ENCODE measurements at places on chromosomes 3 and 15. TPM values are rescaled to one million over a fixed set of nuclear protein-coding genes. Genes with fewer than 3 reads are reported as not detected.

- DNase-seq = no peak
These were observed 28.8 kb downstream of the ARRDC4 start for GRCh38 chr15:97989299-97989698.

DNA sequence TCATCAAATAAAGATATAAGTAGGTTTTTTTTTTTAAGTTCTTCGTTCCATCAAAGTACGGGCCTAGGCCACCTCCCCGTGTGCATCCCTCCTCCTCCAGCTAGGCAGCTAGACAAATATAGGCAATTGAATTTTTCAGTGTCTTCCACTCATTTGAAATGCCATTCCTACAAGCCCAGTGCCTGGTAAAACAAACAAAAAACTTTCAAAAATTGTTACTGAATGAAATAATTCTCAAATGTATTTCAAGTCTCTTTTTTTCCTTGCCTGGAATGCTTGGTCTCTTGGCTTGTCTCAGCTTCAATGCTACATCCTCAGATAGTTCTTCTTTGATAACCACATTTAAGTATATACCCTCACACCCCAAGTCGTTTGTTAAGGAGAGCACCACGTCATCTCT lies 3.8 kb downstream of the EIF2AK4 start:
- DNase-seq = no peak

DNA sequence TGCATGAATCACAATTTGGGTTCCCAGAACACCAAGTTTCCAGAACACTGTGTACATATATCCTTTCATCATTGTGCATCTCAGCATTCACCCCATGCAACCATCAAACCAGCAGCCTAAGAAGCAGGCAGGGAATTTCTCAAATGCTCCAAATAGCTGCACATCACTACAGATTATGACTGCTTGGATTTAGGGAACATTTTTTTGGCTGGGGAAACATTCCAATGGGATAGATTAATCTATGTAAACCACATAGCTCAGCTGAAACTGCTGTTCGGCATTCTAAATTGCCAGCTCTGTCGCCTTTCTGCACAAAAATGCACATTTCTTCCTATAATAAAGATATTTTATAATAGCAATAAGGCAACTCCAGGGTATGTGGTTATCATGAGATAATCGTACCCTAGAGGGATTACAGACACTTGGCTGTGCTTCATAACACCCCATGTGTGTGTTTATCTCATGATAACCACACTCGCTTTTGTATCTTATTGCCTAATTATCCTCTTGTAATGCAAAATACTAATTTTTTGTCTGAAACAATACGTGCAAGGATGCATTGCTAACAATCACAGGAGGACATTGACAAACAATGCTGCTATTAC lies 483.7 kb upstream of the DPH6 start:
- no peak for DNase-seq

DNA sequence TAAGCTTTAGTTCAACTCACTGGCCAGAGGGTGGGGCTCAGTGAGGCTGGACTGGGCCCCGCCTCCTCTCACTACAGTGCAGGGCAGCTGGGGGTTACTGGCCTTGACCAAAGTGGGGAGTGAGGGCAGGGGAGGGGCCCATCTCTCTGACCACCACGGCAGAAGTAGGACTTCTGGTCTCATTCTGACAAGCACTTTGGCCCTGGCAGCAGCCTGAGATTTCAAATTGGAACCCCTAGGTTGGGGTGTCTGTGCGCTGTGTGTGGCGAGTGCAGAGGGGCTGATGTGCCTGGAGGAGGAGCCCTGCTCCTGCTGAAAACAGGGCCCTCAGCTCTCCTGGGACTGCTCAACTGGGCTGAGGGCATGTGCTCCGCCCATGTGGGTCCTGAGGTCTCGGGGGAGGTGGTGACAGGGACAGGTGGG lies 60.3 kb upstream of the RPL32 start:
- DNase-seq = no peak

GRCh38 chr3:157551961-157552360 lies 48.7 kb upstream of the VEPH1 start:
- no peak for DNase-seq

DNA sequence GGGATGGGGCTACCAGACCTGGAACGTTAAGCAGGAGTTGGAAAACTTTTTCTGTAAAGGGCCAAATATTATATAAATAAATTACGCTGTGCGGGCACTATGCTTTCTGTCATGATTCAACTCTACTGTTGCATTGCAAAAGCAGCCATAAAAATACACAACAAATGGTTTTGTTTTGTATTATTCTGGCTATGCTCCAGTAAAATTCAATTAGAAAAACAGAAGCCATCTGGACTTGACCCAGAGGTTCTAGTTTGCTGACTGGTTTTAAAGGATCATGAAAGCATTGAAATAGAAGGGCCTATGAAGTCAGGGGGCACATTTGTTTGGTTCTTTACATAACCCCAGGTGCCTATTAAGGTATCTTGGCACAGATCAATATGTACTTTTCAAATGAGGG lies 647.4 kb upstream of the LMCD1 start:
- no peak for DNase-seq

DNA sequence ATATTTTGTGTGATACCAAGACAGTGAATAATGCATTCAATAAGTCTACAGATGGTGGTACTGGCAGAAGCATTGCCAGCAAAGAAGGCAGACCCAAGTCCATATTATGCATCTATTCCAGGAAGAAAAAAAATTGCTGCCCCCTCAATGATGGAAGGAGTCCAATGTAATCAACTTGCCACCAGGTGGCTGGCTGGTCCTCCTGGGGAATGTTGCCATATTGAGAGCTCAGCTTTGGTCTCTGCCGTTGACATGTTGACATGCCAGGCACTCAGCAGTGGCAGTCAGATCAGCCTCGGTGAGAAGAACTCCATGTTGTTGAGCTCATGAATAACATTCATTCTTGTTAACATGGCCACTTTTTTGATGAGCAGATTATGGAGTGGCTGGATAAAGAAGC lies 298.5 kb downstream of the IGSF11 start:
- DNase-seq = no peak

- DNase-seq = no peak
These were observed 317.8 kb downstream of the SHQ1 start for GRCh38 chr3:72530426-72530825.

GRCh38 chr3:189779166-189779565 lies 148.0 kb downstream of the TP63 start:
- no peak for DNase-seq

GRCh38 chr3:178663201-178663934 lies 127.1 kb downstream of the KCNMB2 start:
- no peak for DNase-seq

- no peak for DNase-seq
These were observed 60.5 kb upstream of the ACKR4 start for GRCh38 chr3:132536442-132537153.

DNA sequence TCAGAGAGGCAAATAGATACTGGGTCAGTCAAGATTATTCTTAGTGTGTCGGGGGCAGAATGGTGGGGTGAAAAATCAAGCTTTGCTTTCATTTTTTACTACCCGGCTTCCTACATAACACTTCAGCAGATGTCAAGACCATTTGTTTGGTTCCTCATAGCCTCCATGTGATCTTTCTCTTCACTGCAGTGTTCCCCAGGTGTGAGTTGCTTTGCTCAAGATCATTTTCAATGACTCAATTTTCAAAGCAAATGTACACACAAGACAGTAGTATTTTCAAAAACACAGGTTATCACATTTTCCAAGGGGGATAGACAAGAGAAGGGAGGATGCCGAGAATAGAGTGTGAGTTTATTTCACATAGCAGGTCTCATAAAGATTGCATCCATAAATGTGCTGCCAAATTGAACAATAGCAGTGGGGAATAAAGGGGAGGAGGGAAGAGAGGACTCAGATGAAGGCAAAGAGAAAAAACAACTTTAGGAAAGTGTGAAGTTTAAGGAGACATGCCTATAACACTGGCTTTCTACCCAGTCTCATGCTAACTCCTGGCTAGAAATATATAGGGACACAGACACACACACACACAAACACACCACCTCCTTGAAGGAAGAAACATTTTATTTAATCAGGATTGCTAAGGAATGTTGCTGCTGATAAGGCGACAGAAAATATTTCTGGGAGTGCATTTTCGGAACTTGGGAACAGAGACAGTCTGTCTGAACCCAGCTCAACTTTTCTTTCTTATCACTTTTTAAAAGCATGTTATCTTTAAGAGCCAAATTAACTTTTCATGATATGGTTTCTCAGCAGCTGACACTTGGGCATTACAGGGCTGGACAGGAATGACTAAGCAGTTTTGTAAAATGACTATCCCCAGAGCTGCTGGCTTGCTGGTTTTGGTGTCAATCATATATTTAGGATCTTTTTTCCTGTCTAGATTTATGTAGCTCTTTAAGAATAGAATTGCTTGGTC lies 402.4 kb downstream of the RBMS3 start:
- no peak for DNase-seq

DNA sequence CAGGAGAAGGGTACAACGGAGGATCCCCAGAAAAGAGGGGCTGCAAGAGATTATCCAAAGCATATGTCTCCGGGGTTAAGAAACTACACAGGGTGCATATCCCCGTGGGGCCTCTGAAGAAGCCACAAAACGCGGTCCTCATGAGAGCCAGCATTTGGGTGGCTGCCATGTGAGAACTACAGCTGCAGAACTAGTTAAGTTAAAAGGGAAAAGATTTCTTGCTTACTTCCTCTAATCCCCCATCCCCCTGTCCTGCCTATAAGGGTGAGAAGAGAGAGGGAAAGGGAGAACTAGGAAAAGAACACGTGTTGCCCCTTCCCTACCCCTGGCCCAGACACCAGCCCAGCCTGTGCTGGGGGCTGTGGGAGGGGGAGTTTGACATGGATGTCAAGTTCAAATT lies 70.4 kb upstream of the PCSK6 start:
- DNase-seq = no peak

GRCh38 chr3:41338276-41338675 lies 139.0 kb downstream of the CTNNB1 start:
- no peak for DNase-seq

DNA sequence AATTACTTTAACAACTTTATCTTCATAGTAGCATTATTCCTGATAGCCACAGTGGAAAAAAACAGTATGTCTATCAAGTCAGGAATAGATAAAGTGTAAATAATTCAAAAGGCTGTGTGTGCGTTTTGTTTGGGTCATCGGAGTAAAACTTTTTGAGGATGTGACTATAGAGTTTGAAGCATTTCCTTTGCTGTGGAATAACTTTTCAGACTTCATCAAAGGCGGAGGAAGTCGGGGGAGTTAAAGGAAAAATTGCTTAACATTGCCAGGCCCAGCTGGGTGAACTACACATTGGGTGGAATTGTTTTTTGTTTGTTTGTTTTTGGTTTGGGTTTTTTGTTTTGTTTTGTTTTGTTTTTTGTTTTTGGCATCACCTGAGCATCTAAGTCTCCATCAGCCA lies 70.4 kb upstream of the CRTC3 start:
- no peak for DNase-seq

DNA sequence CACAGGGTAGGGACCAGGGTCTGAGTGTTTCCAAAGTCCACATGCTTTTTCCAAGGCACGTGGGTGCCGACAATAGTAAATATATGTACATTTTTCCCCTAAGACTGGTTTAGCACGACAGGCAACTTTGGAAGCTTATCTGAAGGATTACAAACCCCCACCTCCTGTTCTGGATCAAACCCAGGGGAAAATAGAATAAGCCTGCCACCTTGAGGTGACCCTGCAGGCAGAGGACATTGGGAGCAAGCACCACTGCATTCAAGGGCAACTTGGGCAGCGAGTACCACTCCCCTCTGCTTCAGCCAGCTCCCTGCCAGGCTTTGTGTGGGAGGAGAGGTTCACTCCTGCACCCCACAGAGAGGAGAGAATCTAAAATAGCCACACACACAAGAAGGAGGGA lies 44.8 kb downstream of the KBTBD12 start:
- no peak for DNase-seq

DNA sequence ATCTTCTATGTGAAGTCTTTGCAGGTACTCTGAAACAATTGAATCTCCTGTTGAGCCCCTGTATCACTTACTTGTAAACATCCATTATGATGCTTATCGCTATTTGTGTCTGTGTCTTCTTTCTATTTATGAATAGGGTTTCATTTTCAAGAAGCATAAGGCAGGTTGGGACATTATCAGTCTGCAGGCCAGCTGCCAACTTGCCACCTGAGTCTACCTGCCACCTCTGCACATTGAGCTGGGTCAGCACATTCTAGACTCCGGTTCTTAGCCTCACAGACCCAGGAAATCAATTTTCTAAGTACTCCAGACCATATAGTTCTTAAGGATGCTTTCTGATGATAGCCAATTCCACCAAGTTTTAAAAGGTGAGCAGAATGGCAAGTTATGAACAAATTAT lies 105.7 kb upstream of the MCTP2 start:
- no peak for DNase-seq

DNA sequence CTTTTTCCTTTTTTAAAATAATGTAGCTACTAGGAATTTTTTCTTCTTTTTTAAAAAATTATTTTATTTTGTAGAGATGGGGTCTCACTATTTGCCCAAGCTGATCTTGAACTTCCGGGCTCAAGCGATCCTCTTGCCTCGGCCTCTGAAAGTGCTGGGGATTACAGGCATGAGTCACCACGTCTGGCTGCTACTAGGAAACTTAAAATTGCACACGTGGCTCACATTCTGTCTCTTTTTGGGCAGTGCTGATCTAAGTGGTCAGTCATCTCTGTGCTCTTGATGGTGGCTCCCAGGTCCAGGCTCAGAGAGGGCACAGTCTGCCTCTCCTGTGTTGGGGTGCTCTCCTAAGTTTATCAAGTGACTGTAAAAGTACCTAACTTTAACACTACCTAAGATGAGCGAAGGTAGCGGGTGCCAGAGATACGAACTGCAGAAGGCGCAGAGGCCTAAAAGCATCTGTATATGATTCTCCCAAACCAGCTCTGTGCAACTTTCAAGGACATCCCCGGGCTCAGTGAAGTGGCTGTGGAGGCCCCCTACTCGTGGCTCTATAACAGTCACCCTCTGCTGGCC lies 52.9 kb upstream of the SEC13 start:
- no peak for DNase-seq

- DNase-seq = no peak
These were observed 8.9 kb downstream of the MYH15 start for GRCh38 chr3:108501535-108501934.

DPPA2 gene
- total RNA-seq = not detected

LRRC15 gene
- total RNA-seq = not detected

DNAJA4 gene
- total RNA-seq = 27.8 TPM

SLC2A2 gene
- total RNA-seq = 2.5 TPM

UCN2 gene
- total RNA-seq = not detected

LMAN1L gene
- total RNA-seq = not detected

C2CD4B gene
- 4.0 TPM for total RNA-seq

CYP8B1 gene
- not detected for total RNA-seq

SLC12A1 gene
- total RNA-seq = not detected
